ENCODE measurements at places on chromosomes 7 and 10.

- no peak for DNase-seq
Observed at GRCh38 chr7:105779856-105780780, 96.3 kb downstream of the ATXN7L1 start.

DNA sequence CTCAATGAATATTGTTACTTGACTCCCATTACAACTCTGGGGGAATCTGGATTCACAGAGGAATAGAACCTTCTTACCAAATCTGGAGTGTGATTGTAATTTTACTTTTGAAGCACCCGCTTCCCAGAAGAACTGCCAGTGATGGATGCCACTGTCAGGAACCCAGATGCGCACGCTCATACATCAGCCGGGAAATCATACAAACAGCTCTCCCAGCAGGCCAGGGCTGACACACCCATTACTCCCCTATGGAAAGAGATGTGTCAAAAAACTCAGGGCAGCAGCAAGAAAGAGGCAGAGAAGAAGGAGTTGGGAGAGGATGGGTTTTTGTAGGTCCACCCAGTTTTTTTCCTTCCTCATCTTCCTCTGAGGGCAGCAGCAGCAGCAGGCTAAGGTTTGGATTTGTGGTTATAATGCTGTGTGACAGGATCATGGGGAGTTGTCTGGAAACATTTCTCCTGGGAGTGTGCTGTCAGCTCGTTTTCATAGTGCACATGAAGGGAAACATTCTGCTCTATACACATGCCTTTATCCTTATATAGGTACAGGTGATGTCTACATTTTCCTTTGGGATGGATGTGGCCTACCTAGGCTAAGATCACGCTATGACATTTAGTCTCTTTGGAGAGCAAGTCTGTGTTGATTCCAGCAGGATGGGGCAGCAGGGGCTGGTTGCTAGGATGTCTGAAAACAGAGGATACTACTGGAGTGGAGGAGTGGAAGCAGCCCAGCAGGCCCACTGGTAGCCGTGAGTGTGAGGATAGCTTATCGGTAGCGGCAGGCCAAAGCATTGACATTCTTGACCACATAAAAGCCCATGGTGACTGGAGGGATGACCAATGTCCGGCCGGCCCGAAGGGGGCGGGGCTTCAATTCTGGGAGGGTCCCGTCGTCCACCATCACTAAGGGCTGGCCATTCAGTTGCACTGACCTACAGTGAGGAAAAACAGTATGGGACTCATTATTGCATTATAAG, 12.4 kb upstream of the HPS1 start:
- no peak for DNase-seq

DNA sequence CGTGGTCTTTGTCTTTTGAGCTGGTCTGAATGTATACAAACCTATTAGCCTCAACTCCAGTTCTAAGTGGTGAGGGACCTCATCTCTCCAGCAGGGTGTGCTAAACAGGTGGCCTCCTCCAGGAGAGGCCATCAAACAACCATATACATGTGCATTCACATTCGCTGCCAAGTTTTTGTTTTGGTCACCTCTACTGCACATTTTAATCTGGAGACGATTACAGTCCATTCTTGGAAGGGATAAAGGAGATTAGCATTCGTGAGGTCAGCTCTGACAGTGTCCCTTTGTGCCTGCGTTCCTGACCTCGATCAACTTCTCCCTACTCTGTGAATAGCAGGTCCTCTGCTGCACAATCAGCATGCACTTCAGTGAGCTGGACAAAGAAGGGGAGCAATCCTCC, 60.8 kb downstream of the RHOBTB1 start:
- DNase-seq = no peak

- no peak for DNase-seq
Observed at GRCh38 chr7:148711191-148712102, 12.7 kb downstream of the CUL1 start.

- no peak for DNase-seq
Observed at GRCh38 chr10:79176949-79177602, 108.3 kb downstream of the ZMIZ1 start.

DNA sequence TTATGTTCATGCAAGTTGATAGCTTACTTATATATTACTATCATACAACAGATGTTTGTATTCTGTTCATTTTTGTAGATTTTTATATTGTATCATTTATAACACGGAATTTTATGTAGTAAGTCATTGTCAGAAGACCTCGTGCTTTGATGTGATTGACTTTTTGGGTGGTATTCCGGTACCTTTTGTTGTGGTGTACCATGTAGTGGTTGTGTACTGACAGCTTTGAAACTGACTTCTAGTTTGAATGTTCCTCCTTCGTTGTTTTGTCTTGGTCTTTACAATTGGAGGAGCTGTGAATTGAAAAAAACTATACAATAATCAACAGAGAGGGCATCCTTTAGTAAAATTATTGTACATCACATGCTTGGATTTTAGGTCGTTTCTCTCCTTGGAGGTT, 61.5 kb downstream of the WAC start:
- DNase-seq = no peak

GRCh38 chr10:60343254-60343653, 46.4 kb downstream of the ANK3 start:
- no peak for DNase-seq

GRCh38 chr10:14329746-14330173, 964 bp downstream of the FRMD4A start:
- DNase-seq = no peak

- DNase-seq = no peak
Observed at GRCh38 chr7:134755422-134756022, 23.9 kb upstream of the CALD1 start.

DNA sequence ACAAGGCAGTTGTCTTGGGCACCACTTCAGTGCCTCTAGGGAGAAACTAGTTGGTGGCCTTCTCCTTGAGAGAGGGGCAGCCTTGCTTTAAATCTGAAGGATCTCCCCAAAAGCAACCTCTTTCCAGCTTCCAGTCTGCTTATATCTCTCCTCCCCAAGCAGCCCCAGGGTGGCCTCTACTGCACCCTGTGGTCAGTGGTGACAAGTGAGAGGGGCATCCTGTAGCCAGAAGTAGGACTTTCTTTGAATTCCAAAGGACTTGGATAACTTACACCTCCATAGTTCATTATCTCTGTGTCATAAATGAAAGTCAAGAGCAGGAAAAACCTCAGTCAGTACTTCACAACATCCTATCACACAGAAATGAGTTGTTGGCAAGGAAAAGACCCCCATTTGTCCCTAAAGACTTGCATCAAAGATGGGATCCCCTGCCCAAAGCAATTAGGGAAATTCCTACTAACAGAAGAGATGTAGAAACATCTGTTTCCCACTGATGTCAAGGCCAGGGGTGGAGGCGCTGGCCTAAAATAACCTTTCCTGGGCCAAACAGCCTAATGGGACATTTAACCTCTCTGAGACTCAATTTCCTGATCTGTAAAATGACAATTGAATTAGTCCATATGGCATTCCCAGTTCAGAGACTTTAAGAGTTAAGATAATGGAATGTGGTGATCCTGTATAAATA, 44.0 kb upstream of the ANKRD1 start:
- no peak for DNase-seq

DNA sequence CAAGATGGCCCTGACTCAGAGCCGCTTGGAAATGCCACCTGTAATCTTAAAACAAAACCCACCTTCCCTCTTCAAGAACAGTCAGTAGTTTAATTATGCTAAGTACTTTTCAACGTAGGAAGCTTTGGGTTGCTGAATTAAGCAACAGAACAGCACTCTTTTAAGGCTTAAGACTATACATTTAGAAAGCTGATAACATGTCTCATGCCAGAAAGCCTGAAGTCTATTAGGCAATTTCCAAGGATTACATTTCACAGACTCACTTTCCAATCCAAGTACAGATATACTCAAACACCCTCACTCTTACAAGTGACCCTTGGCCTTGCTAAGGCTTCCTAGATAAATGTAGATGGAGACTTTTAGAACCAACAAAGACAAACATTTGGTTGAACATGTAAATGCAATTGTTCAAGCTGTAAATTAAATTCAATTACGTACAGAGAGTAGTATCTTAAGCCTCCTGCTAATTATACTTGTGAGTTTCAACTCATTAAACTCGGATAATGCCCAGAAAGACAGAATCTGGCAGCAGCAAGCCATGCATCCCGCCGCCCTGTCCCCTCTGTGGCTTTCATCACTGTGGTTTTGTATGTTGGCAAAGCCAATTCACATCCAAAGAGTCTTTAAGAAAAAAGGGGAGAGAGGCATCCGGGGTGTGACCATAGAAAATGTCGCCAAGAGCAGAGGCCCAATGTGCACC, 283.1 kb upstream of the NRP1 start:
- no peak for DNase-seq

All from stimulated activated CD8-positive, alpha-beta memory T cell treated with anti-CD3 and anti-CD28 coated beads, Interleukin-7, amount 100 ng/mL, for 1 hour (primary cell).